ENCODE measurements at places on chromosomes 1 and 21.

GRCh38 chr1:202289009-202289408, 52.7 kb downstream of the UBE2T start:
- no peak for DNase-seq

- DNase-seq = no peak
These were observed 71.7 kb upstream of the JUN start for GRCh38 chr1:58855274-58856165.

DNA sequence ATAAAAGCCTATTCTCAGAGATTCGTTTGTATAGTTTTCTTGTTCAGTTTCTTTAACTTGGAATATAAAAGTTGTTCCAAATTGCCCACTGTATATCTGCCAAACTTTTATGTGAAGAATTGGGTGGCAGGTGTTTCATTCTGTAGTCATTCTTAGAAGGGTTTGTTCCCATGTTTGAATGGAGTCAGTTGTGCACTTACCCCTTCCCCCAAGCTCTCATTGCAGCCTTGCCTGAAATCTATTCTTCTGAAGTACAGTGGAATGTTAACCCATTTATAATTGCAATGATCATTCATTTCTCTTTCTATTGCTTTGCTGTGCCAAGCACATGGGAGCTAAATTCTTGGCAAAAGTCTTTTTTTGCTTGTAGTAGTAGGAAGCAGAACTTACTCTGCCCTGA, 375.3 kb upstream of the C1orf87 start:
- peak; percentile 75 for DNase-seq

DNA sequence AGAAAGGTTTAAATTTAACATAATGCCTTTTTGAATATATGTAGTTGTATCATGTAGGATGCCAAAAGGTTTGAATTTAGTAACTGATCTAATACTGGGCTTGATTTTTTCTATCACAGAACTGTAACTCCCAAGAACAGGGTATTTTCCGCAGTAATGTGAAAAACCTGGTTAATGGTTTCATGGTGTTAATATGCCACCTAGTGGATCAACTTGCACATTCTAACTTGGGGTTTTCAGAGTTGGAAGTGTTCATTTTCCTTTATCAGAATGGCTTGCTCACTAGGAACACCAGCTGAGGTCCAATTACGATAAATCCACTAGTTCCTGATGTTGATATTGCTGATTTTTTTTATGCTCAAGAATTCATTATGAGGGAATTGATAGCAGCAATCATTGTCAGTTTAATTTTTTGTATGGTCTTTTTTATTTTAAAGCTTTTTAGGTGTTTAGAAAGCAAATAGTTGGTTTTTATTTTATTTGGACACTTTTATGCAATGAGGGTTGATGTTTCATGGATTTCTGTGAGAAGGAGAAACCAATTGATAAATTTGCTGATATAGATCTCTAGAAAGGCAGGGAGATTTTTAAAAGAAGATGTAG, 157.2 kb downstream of the PLA2G4A start:
- DNase-seq = peak; percentile 91

- no peak for DNase-seq
These were observed 207.8 kb downstream of the SIPA1L2 start for GRCh38 chr1:232422098-232422497.

DNA sequence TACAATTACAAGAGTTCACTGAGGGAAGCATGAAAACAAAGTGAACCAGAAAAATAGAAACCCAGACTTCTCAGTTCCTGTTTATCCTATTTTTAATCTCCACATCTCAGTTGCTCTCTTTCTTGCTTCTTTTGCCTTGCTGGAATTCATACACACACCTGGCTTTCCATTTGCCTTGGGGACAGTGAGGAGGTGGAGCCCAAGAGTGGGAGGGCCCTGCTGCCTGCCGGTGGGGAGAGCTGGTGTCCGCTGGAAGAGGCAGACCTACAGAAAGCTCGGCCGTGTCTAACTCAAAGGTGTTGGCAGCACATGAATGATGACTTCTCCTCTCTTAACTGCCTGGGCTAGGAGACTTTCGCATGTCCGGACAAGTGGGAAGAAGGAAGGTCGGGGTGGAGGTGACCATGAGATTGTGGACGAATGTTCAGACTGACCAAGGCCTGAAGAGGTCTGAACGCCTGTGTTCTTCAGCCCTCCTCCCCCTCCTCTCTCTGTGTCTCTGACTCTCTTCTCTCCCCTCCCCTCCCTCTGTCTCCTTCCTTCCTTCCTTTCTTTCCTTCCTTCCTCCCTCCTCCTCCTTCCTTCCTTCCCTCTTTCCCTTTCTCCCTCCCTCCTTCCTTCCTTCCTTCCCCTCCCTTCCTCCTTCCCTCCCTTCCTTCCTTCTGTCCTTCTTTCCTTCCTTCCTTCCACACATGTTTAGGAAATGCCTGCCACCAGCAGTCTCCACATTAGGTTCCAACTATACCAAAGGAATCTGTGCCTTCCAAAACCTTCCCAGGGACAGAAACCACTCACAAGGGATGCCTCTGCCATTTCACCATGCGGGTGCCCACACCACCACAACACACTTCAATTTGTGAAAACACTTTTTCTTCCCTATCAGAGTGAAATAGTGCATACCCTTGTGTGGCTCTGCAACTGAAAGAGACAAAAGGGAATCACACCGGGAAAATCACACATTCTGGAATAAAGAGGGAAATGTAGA, 157.3 kb upstream of the RUNX1 start:
- DNase-seq = no peak

DNA sequence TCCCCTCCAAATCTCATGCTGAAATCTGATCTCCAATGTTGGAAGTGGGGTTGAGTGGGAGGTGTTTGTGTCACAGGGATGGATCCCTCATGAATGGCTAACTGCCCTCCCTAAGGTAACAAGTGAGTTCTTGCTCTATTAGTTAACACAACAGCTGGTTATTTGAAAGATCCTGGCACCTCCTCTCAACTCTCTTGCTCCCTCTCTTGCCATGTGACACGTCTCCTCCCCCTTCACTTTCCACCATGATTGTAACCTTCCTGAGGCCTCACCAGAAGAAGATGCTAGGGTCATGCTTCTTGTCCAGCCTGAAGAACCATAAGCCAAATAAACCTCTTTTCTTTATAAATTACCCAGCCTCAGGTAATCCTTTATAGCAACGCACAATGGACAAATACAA, 28.5 kb downstream of the DENND2C start:
- DNase-seq = no peak

DNA sequence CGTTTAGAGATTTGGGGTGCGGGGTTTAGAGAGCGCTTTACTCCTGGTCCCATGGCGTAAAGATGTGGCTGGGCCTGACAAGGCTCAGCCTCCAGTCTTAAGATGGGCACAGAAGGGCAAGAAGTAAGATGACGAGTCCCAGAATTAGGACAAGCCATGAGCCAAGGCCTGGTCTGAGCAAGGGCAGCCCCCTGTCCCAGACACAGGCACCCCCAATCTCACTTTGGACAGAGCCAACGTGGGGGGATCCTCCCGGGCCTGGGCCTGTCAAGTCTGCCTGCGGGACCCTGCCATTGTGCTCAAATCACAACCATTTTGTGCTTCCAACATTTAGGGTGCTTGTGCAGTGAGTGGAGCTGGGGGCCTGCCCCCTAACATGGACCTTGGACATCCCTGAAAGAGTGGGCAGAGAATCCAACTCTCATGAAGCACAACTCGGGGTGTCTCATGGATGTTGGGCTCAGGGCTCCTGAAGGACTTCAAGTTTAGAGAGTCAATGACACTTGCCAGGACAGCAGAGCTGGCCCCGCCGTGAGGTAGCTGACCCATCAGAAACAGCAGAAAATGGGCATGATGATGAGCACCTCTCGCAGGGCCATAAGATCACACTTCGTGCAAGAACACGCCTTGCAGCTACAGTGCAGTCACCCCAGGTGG, 52.6 kb downstream of the KIF21B start:
- DNase-seq = no peak

DNA sequence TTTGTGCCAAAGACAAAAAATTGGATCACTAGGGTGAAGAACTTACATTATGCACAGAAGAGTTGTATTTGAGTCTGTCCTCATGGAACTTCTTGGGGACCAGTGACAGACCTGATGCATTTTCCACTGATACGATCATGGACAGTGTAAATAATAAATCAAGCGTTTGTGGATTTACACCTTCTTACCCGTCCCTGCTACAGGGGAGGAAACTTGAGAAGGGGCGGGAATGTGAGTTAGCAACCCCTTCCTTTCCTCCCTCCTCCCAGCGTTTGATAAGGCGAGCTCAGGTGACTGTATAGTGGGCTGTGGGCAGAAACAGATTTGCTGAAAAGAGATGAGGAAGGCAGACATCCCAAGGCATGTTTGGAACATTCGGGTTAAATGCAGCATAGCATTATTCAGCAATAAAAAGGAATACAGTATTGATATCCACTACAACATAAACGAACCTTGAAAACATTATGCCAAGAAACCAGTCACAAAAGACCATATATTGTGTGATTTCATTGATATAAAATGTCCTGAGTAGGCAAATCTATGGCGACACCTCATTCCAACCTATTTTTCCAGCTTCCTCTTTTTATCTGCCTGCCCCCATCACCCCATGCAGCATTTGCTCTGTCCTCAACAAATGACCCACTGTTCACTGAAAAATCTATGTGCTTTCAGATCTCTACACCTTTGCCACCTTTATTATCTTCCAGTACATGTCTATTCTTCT, 128.7 kb downstream of the ZZZ3 start:
- DNase-seq = no peak

DNA sequence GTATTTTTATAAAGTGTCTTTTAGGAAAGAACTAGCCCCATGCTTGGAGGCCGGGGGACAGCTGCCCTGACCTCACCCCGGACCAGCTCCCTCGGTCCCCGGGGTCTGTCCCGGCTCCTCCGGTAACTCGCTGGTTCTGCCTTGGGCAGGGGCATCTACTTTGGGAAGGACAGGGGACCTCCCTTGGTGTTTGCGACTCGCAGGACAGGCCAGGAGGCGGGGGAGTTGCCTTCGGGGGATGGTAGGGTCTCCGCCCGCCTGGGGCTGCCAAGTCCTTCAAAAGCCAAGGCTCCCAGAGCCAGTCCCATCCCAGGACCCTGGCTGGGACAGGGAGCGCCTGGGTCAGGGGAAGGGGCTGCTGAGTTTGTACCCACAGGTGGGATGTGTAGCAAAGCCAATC, 157.9 kb downstream of the PEX14 start:
- DNase-seq = no peak

GRCh38 chr1:24905355-24905978, 24.6 kb downstream of the RUNX3 start:
- DNase-seq = no peak

DNA sequence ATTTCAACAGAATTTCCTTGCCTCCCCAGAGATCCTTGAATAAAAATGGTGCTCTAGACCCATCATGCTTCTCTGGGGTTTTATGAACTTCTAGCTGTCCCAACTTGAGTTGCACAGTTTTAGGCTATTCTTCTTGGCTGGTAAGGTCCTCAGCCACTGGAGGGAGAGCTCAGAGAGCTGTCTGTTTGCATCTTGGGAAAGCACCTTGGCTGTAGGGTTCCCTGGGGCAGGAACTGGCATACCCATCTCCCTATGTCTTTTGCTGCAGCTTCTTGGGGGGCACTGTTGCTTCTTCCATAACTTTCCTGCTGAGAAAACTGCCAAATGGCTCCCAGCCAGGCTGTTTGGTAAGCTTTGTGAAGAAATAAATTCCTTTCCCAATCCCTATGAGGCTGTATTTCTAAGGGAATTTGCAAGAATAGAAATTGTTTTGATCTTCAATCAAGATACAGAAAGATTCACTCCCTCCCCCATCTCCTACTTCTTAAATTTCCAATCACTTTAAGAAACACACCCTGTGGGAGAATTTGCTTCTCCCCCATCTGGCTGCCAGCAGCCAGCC, 8.2 kb upstream of the FMOD start:
- DNase-seq = peak; percentile 53

Measured in brain (organoid and tissue), 16 donors.